ENCODE measurements at places on chromosomes 13 and 19.

- DNase-seq = no peak
Measured at GRCh38 chr19:45234089-45234869, 10.9 kb downstream of the EXOC3L2 start.

DNA sequence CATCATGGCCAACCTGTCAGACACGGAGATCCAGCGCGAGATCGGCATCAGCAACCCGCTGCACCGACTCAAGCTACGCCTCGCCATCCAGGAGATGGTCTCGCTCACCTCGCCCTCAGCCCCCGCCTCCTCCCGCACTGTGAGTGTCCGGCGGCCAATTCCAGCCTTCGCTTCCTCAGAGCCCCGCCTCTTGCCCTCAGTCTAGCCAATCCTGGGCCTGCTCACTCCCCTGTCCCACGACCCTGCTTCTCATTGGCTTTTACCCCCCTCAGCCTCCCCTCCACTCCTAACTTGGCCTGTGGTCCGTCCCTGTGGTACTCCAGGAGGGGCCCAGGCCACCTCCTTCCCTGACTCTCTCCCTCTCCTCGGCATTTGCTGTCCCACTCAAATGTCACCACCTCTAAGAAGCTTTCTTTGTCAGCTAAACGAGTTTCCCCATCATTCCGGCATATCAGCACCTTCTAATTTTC lies 12.3 kb downstream of the HRC start:
- DNase-seq = peak; percentile 46

DNA sequence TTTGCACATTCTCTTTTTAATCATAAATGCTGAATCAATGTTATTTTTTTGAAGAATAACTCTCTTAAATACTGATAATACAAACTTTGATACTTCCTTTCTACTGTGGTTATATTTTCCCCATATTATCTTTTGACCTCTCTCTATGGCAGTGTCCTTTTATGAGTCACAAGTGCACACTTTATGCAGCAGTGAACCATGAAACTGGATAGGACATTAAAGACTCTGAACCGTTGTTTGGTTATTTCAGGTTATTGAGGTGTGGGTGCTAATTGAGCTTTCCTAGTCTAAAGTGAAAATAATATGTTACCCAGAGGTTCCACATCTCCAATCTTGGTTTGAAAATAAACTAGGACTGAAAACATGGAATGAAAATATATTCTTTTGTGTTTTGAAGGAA lies 71.4 kb downstream of the DGKH start:
- DNase-seq = no peak

DNA sequence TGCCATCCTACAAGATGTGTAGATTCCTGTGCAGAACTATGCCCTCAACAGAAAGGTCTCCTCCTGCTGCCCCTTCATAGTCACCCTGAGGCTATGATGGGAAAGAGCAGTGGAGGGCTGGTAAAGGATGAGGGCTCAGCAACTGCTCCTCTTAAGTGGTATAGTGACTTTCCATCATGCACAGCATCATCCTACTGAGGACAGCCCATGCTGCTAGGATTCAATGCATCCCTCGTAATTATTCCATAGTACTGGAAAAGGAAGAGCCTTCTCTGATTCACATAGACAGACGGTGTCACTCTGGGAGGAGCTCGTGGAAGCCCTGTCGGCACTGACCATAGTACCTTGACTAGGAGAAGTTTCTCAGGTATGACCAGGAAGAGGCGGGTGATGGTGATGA lies 47.6 kb upstream of the IRS2 start:
- no peak for DNase-seq

- peak; percentile 41 for DNase-seq
Measured at GRCh38 chr19:48806818-48807589, 3.8 kb downstream of the BCAT2 start.

DNA sequence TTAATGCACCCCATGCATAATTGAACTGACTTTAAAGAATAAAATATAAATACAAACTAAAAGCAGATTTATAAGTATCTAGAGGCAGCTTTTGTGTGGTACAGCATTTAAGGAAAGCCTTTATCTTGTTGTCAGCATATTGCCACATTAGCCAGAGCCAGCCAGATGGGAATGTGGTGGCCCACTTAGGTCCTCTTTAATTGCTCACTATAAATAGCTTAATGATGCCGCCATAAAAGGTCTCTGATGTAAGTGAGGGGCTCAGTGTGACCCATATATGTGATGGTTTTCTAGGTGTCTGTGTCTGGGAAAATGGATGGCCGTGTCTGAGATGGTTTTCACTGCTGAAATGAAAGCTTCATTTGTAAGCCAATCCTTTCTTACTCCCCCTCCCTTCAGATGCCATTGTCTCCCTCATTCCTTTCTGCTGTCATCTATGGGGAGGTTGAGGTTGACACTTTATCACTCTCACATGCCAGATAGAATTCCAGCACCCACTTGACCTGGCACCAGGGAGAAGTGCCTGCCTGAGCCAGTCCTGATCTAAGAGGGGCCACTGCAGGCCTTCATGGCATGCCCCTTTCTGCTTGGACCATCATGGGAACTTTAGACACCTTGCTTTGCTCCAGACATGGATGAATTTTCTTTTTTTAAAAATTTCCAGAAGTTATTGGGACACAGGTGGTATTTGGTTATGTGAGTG lies 135.3 kb downstream of the MTUS2 start:
- DNase-seq = no peak
